NCI-H226 (cell line): ENCODE measurements at places on chromosomes 13 and 19.

DNA sequence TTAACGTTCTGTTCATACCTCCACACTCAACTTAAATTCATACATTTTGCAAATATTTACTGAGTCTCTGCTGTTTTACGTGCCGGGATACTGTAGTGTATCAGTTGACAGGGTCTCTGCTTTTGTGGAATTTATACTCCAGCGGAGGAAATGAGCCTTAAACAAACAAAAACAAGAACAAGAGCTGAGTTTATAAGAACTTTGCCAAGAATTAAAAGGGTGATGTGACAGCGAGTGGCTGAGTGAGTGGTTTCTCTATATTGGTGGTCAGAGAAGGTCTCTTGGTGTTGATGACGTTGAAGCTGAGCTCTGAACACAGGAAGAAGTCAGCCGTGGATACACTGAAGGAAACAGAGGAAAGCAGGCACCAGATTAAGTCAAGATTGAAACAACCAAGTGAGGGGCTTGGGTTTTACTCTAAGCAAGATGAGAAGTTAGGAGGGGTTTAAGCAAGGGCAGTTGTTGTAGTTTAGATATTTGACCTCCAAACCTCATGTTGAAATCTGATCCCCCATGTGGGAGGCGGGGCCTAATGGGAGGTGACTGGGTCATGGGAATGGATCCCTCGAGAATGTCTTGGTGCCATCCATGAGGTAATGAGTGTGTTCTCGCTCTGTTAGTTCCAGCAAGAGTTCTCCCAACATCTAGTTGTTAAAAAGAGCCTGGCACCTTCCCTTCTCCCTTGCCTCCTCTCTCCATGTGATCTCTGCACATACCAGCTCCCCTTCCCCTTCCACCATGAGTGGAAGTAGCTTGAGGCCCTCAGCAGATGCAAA, 248.3 kb downstream of the DCLK1 start:
- DNase-seq = no peak

DNA sequence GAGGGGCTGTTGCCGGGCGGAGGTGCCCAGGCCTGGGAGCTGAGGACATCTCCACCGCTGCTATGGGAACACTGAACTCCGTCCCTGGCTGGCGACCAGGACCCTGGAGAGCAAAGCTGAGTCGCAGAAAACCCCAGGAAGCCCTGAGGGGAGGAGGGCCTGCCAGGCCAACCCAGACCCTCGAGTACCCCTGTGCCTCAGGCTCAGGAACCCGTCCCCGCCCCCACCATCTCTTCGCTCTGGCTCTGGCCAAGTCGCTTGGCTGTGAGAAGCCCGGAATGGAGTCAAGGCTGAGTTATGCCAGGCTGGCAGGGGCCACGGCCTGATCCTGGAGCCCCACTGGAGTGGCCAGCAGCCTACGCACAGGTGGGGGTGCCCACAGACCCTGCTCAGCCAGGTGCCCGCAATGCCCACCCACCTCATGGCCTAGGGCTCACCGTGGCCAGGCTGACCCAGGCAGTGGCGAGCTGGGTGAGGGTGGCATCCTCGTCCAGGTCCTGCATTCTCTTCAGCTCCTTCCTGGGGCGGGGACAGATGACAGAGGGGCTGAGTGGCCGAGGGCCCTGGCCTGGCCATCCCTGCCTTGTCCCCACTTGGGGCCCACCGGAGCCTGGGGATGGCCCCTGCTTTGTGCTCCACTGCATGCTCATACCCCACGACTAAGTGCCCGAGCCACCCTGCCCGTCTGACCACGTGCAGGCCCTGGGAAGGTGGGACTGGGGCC, 8.5 kb upstream of the CERS1 start:
- no peak for DNase-seq

DNA sequence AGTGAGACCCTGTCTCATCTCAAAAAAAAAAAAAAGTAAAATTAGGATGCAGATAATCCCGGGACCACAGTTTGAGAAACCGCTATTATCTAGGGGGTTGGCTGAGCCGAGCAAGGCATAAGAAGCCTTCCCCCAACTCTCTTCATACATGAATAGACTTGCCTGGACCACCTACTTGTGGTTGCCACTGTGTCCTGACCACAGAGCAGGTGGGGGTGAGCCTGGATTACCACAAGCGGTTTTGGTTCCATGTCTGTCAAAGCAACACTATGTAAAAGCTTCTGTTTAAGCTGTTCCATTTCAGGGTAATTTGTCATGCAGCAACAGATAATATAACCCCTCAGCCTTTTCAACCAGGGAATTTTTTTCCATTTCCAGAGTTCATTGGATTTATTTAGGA, 3.3 kb upstream of the NAPA start:
- DNase-seq = no peak

DNA sequence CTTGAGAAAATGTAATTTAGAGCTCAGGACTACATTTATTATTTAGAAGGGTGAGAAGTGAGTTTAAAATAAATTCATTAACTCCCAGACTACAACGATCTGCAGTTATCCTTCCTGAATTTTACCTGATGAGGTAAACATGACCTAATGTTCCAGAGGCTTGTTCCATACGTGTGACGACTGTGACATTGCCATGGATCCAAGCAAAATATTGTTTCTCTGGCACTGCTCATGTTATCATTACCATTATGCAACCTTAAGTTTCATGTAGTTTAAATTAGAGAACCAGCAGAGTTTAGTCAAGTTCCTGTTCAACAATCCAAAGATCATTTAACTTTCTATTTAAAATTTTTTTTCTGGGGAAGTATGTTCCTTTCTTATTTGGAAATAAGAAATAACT, 279.6 kb downstream of the KLF5 start:
- DNase-seq = no peak

DNA sequence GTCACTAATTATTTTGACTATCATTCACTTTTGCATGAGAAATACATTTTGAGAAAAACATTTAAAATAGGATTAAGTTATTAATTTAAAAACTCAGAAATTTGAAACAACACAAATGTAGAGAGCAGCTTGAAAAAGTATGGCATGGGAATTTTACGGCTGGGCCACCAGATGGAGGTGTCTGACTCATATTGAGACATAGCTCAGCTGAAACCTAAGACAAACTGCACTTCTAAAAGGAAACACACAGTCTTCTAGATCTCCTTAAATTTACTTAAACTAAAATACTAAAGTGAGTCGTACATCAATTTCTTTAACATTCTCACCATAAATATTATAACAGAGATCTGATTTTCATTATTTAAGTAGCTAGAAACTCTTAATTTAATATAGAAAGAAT, 41.9 kb upstream of the POSTN start:
- no peak for DNase-seq

- DNase-seq = no peak
Measured at GRCh38 chr13:87907202-87907601, 236.0 kb downstream of the SLITRK5 start.

- no peak for DNase-seq
Measured at GRCh38 chr19:3536429-3537100, 2.4 kb upstream of the TEKTIP1 start.

GRCh38 chr19:36064826-36065225, 10.1 kb downstream of the WDR62 start:
- no peak for DNase-seq

- DNase-seq = no peak
Measured at GRCh38 chr19:51926426-51926783, 867 bp upstream of the ZNF613 start.

DNA sequence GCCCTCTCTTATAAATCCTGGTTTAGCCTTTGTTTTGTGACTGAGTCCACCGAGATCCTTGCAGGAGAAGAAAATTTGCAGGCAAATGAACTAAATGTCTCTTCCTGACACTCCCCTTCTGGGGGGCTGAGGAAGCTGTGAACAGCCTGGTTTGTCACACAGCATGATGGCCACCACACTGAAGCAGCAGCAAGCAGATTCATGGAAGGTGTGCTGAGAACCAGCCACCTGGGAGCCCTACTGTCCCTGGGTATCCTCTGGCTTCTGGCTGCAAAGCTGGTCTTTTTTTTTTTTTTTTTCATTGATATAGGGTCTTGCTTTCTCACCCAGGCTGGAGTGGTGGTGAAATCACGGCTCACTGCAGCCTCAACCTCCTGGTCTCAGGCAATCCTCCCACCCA, 11.2 kb downstream of the MRPS12 start:
- DNase-seq = no peak

DNA sequence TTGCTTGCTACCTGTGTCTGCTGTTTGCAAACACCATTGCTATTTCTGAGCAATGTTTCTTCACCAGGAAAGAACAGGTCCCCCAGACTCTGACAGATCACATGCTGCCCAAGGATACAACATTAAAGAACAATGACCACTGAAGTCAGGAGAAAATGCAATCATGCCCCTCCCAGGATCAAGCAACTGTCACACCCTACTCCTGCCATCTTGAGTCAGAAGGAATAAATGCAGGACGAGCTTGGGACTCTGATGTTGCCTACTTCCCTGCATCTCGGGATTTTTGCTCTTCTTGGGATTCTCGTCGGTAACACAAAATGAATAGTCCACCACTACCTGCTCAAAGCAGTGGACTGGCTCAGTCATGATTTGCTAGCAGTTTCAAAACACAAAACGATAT, 490.6 kb downstream of the COG6 start:
- no peak for DNase-seq

- DNase-seq = no peak
Measured at GRCh38 chr19:47514151-47514868, 553 bp downstream of the NAPA start.

DNA sequence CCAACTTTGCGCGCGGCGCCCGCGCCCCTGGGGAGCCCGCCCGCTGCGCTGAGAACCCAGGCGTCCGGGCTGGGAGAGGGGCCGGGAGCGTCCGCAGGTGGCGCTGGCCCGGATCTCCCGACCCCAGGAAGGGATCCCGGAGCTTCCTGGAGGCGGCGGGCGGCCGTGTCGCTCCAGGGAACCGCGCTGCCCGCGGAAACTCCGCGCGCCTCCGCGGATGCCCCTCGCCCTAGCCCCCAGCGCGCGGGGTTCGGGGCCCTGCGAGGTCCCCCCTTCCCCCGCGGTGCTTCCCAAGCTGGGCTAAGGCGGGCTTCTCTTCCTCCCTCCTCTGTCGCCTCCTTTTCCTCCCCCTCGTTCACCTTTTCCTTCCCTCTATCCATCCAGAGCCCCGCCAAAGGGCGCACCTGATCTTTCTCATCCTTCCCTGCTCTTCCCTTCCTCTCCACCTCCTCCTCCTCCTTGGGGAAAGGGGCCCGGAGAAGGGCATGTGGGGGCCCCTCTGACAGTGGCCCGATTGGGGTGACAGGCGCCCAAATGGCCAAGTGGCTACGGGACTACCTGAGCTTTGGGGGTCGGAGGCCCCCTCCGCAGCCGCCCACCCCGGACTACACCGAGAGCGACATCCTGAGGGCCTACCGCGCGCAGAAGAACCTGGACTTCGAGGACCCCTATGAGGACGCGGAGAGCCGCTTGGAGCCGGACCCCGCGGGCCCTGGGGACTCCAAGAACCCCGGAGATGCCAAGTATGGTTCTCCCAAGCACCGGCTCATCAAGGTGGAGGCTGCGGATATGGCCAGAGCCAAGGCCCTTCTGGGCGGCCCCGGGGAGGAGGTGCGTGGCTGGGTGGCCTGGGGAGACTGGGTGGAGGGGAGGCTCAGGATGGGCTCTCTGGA, 710 bp downstream of the SHD start:
- DNase-seq = no peak

- no peak for DNase-seq
Measured at GRCh38 chr13:108734676-108735075, 105.3 kb downstream of the MYO16 start.

- peak; percentile 11 for DNase-seq
Measured at GRCh38 chr19:1624458-1624857, 19.2 kb upstream of the UQCR11 start.

DNA sequence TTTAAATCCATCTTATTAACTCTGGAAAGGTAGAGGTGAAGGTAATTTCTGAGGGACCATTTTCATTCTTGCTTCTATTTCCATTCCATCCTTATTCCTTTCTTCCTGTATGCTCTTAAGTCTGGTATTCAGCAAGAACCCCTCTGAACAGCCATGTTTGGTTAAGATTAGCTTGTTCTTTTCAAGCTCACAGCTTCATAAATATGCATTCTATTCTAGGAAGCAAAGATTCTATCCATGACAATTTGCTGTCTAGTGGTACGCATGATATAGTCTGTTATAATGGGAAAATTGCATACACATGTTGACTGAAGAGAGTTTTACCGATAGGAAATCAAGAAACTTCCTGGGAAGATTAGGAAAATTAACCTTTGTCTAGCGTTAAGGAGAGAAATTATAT, 218.7 kb downstream of the HS6ST3 start:
- DNase-seq = no peak

GRCh38 chr19:48959341-48960239, 4.9 kb downstream of the BAX start:
- no peak for DNase-seq

- no peak for DNase-seq
Measured at GRCh38 chr13:23074075-23074828, 106.5 kb upstream of the SGCG start.

GRCh38 chr13:94956417-94957110, 244.2 kb upstream of the SOX21 start:
- no peak for DNase-seq

DNA sequence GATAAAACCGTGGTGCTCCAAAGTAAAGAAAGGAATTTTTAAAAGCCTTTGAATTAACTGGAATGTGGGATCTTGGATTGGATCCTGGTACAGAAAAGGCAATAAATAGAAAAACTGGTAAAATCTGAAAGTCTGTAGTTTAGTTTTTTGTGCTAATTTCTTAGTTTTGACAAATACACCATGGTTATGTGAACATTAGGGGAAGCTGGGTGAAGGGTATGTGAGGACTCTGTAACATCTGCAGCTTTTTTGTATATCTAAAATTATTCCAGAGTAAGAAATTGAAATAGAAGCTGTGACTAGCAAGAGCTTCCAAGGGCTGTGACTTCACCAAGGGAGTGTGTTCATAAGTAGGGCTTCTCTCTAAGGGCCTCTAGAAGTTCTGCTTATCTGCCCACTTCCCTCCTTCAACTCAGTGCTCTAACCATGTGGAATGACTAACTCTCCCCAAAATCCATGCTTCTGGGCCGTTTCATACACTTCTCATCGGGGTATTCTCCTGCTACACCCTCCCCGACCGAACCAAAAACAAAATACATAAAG, 26.5 kb downstream of the ARHGAP35 start:
- DNase-seq = peak; percentile 51

GRCh38 chr13:20489185-20489820, 36.4 kb downstream of the CRYL1 start:
- peak; percentile 6 for DNase-seq

DNA sequence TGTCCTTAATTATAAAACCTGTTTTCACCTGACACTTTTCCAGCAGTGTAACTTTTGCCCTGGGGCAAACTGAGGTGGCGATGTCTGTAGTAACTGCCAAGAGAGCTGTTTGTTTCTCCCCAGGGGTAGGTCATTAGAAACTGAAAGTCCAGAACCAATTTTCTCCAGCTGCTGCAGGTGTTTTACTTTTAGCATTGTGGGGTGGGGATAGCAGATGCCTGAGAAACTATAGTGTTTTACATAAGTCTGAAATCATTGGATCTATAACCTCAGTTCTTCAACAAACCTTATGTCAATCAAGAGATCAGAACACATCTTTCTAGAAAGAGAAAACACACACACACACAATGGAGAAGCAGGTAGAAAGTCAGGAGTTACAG, 92.7 kb downstream of the LHFPL6 start:
- no peak for DNase-seq

- peak; percentile 61 for DNase-seq
Measured at GRCh38 chr19:12140545-12141404, 625 bp upstream of the ZNF20 start.

- no peak for DNase-seq
Measured at GRCh38 chr13:112212533-112212932, 145.6 kb downstream of the SOX1 start.
